ENCODE measurements at places on chromosomes 4 and X.

DNA sequence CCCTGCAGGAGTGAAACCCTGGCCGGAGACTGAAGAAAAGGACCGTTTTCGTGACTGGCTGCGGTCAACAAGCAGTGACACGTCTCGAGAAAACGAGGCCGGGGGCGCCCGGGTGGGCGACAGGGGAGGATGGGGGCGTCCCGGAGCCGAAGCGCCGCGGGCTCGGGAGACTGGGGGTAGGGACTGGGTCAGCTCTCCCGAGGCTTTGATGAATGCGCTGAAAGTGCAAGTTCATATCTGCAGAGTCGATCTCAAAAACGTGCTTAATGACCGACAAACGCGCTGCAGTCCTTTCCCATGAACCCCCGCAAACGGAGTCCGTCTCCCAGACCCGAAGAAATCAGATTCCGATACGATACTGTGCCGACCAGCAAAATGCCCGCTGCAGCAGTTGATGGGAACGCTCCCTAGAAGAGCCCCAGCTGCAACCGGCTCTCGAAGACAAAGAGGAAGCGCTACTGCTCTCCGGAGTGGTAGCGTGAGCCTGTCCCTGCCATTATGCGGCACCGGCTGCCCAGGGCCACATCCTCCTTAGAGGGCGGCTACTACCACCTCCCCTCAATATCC is 806 bp upstream of the CD99L2 start:
- DNase-seq, result no peak

DNA sequence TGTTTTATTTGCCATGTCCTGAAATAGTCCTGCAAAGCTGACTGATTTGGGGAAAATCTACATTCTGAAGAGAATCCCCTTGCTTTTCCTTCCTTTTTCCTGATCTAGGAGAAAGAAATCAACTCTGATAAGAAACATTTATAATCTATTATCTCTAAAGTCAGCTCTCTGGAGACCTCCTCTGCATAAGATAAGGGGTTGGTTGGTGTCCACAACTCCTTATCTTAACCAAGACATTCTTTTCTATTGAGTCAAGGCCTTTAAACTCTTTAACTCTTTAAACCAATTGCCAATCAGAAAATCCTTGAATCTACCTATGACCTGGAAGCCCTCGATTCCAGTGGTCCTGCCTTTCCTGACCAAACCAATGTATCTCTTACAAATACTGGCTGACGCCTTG is 373.6 kb upstream of the RASGEF1B start:
- DNase-seq, result no peak

DNA sequence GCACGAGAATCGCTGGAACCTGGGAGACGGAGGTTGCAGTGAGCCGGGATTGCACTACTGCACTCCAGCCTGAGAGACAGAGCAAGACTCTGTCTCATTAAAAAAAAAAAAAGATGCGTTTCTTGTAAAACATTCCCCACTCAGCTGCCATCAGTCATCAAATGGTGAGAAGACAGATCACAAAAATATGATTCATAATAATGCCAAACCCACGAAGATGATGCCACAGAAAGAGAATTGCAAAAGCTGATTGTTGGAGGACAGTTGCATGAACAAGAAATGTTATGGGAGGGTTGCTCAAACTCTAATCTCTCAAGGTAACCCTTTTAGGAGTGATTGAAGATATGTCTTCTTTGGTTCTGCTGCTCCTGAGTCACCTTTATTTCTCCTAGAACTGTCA is 21.4 kb upstream of the SMIM14 start:
- DNase-seq, result no peak

DNA sequence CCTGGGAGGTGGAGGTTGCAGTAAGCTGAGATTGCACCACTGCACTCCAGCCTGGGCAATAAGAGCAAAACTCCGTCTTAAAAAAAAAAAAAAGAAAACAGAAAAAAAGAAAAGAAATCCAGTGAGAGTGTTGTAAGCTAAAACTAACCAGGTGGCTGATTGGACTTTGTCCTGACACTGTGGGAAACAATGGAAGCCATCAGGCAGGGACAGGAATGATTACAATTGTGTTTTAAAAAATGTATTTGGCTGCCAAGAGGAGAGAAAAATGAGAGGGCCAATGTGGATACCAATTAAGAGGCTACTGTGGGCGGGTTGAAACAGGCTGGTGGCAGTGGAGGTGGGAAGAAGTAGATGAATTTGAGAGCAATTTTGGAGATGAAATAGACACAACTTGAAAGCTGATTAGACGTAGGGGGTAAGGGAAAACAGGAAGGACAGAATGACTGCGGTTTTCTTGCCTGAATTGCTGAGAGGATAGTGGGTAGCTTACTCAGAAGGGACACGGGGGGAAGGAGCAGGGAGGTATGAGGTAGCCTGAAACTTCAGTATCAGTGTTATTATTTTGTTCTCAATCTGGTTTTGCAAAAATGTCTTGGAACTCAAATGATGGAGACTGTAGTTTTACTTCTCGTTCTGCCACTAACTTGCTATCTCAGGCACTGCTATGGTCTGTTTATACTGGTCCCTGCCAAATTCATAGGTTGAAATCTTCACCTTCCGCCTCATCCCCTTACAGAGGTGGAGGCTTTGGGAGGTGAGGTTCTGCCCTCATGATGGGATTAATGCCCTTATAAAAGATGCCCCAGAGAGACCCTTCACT is 45.6 kb upstream of the CHRNA9 start:
- no peak for DNase-seq

- no peak for DNase-seq
These were observed 108.3 kb downstream of the DCTD start for GRCh38 chr4:182808673-182809416.

GRCh38 chr4:125322366-125322730 is 7.6 kb downstream of the FAT4 start:
- DNase-seq, result no peak

DNA sequence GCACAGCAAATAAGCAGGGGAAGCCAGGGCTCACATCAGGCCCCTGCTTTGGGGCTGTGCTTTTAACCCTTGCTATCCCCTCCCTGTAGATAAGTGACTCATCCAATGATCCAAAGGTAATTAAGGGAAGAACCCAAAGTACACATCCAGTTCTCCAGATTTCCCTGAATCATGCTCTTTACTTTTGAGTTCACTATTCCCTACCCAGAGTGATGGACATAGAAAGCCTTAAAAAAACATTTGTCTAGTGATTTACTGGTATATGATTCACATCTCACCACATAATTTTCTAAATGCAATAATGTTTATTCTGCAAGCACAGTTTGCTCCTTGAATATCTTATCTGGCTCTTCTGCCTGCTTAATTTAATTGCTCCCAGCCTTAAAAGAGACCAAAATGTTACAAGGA is 136.2 kb downstream of the PPP3CA start:
- DNase-seq, result no peak

DNA sequence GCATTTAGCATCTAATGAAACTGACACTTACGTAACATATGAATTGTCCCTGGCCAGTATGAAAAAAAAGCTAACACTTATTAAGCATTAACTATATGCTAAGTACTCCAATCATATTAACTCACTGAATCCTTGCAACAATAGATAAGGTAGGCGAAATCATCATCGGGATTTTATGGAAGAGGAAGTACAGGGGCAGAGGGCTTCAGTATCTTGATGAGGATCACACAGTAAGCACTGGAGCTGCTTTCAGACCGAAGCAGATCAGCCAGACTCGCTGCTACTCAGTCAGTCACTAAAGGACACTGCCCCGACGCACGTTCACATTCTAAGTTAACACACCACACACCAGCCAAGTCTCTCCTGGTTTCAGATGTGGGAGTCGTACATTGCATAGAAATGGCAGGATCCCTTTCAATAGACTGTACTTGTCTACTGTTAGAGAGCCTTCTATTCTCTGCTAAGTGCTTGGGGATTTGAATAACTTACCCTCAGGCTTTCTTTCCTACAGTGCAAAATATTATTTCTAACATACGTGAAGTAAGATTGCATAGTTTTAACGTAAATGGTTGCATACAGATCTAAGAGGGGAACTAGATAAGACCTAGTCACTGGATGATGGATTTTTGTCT is 540.2 kb upstream of the TENM3 start:
- no peak for DNase-seq

- no peak for DNase-seq
These were observed 20.9 kb upstream of the IQCM start for GRCh38 chr4:149836546-149836945.

GRCh38 chr4:16480011-16480410 is 253.7 kb upstream of the TAPT1 start:
- no peak for DNase-seq

DNA sequence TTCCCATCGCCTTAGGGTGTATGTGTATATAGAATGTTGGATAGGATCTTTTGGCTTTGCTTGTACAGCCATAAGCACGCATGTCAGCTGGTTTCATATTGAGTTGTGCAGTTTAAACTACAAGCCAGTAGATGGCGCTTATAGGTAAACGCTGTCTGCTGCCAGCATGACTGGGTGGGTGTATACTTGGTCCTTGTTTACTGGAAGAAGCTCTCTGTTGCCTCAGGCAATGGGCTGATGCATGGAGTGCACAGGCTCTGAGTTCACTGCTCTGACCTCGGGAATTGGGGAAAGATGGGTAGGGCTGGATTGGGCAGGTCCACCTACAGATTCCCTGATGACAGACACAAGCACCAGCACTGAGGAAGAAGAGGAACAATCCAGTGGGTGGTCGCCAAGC is 831.5 kb downstream of the STIM2 start:
- DNase-seq, result no peak

DNA sequence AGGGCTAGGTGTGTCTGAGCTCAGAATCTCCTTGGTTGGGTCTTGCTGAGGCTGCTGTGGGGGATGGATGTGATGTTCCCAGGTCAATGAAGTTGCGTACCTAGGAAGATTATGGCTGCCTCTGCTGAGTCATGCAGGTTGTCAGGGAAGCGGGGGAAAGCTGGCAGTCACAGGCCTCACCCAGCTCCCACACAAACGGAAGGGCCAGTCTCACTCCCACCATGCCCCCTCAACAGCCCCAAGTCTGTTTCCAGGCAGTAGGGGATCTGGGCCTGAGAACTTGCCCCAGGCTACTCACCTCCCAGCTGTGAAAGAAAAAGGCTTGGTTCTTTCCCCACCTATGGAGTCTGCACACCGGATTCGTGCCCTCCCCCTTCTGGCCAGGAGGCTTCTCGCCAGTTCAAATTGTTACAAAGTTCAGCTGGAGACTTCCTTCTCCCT is 72.9 kb downstream of the WDR44 start:
- no peak for DNase-seq

GRCh38 chrX:97374266-97374665 is 490.6 kb downstream of the RPA4 start:
- DNase-seq, result no peak

DNA sequence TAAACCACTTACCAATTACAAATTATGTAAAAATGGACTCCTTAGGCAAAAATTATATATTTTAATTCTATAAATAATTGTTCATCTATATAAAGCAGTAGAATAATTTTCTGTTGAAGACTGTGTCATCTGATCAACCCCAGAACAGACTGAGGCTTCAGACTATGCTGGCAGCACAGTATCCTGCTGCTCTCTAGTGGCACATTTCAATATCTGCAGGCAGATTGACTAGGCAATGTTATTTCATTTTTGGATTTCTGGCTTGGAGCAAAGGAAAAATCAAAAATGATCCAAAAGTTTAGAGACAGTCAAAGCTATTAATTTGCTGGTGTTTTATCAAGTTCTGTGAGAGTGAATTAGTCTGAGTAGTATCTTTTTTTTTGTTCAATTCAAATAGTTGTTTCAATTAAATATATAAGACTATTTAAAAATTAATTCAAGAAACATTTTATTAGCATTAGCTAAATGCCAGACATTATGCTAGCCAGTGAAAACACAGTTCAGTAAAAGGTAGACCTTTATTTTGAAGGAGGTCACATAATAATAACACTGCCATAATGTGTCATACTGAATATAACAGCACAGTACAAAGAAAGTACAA is 21.3 kb upstream of the SULT1E1 start:
- DNase-seq, result no peak

DNA sequence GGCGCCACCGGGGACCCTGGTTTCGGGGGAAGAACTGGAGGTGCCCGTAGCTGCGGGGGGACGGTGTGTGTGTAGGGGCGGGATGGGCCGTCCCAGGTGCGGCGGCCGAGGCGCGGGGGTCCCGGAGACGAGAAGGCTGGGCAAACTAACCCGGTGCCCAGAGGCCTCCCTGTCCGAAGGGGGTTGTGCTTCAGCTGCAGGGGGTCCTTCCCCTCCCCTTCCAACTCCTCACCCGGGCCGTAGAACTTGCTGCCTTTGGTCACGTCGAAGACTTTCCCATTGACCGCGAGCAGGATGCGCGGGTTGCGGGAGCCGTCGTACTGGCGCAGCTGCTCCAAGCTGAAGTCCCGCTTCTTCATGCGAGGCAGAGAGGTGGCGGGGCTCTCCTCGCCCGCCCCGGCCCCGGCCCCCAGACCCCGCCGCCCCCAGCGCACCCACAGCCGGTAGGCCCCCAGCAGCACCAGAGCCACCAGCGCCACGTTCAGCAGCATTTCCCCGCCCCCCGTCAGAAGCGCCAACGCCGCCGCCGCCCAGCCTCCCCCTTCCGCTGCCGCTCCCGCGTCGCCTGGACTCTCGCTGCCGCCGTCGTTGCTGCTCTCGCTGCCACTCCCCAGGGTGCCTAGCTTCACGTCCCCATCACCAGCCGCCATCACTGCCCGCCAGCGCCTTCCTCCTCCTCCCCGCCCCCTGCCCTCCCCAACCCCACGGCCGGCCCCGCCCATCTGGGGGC is at the start of gene PGRMC2:
Gene PGRMC2, minus strand, starts transcription at position 673 of the 730 bp plus-strand sequence. Its CDS starts 23 bp downstream, at position 650.
- no peak for DNase-seq

GRCh38 chrX:107763647-107764046 is 11.9 kb downstream of the TSC22D3 start:
- DNase-seq, result no peak

GRCh38 chr4:26242451-26242850 is 78.4 kb upstream of the RBPJ start:
- no peak for DNase-seq

- DNase-seq, result no peak
These were observed 15.6 kb downstream of the ATP2B3 start for GRCh38 chrX:153533091-153533490.

- DNase-seq, result no peak
These were observed 642.4 kb downstream of the TRIML1 start for GRCh38 chr4:188781655-188782054.

- no peak for DNase-seq
These were observed 14.4 kb downstream of the CHIC1 start for GRCh38 chrX:73577361-73577760.

DNA sequence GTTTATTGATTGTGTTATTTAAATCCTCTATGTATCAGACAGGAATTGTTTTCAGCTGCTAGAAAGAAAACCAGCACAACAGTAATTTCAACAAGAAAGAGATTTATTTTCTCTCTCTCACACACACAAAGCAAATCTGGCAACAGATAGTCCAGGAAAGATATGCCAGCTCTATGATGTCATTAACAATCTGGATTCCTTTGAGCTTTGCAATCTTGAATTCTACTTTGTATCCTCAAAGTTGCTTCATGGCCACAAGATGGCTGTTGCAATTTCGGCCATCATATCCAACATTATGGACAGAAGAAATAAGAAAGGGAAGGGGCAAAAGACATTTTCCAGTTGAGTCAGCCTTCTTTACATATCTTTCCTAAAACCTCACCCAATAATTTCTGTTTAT is 19.8 kb upstream of the FMR1 start:
- no peak for DNase-seq
